Activated B cell treated with CpG ODN at 0.5 μM for 24 hours (primary cell): ENCODE measurements at places on chromosomes 2 and 18.

DNA sequence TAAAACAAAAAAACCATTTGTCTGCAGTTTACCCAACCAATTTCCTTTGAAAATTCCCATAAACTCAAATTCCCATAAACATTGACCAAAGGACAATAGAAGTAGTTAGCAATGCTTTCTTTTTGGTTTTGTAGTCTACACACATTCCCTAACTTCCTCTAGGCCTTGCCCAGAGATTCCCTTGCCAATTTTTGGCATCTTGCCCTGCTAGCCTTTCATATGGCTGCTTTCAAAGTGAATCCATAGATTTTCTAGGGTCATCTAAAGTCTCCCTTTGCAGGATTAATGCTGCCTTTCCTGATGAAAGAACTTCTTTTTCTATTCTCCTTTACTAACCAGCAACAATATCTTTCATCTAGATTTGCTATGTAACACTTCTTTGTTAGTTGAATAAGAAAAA, 33.4 kb downstream of the THSD7B start:
- no peaks in the 10 kb centered on the region for H3K4me1 ChIP-seq
- H3K27ac ChIP-seq, result no peak overlapping the region
- no peaks in the 10 kb centered on the region for H3K27me3 ChIP-seq
- DNase-seq, result no peak
- H3K4me3 ChIP-seq, result no peak overlapping the region

DNA sequence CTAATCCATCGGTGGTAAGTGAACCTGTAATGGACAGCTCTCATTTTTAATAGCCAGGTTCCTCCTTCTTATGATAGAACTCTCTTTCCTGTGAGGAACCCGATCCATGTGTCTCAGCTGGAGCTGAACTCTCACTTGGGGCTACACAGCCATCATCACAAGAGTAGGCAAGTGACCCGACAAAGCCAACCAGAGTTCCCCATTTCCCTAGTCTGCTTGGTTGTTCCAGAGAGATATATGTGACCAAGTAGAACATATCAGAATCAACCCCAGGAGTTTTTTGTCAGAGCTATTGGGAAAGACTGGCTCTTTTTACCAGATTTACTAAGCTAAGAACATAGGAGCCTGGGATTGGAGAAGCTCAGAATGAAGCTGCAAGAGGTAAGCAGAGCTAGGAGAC, 14.6 kb upstream of the HNRNPLL start:
- H3K4me1 ChIP-seq, result peaks cover 8% of the 10 kb centered on the region
- H3K27ac ChIP-seq, result no peak overlapping the region
- H3K27me3 ChIP-seq, result peaks cover 65% of the 10 kb centered on the region
- no peaks in the 10 kb centered on the region for H3K36me3 ChIP-seq
- no peak for DNase-seq
- no peak overlapping the region for H3K4me3 ChIP-seq

- no peaks in the 10 kb centered on the region for H3K36me3 ChIP-seq
- H3K4me1 ChIP-seq, result no peaks in the 10 kb centered on the region
- no peak overlapping the region for H3K27ac ChIP-seq
- H3K27me3 ChIP-seq, result peaks cover 4% of the 10 kb centered on the region
- no peak for DNase-seq
Measured at GRCh38 chr18:60110836-60111235, 211.0 kb downstream of the PMAIP1 start.

GRCh38 chr2:203775684-203776083, 69.2 kb downstream of the CD28 start:
- no peak overlapping the region for H3K27ac ChIP-seq
- no peaks in the 10 kb centered on the region for H3K36me3 ChIP-seq
- H3K27me3 ChIP-seq, result peaks cover 11% of the 10 kb centered on the region
- H3K4me3 ChIP-seq, result no peak overlapping the region
- H3K4me1 ChIP-seq, result no peaks in the 10 kb centered on the region
- no peak for DNase-seq

DNA sequence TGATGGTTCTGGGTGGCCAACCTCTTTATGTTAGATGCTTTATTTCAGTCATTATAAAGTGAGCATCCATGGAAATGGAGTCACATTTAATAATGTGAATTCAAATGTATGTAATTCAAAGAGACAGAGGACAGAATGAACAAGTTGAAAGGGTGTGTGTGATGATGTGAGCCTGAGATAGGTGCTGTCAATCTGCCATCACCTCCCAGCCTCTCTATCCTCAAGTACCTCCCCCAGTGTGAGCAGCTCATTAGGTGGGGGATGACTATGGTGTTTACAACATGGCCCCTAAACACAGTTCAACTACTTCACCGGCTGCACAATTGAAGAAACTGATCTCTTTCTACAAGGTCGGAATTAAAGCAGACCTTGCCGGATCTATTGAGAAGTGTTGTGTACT, 74.7 kb upstream of the IGFBP5 start:
- H3K4me1 ChIP-seq, result no peaks in the 10 kb centered on the region
- H3K4me3 ChIP-seq, result no peak overlapping the region
- H3K36me3 ChIP-seq, result no peaks in the 10 kb centered on the region
- DNase-seq, result no peak
- peaks cover 2% of the 10 kb centered on the region for H3K27me3 ChIP-seq
- no peak overlapping the region for H3K27ac ChIP-seq

- H3K4me3 ChIP-seq, result no peak overlapping the region
- DNase-seq, result no peak
- H3K27me3 ChIP-seq, result no peaks in the 10 kb centered on the region
- peaks cover 53% of the 10 kb centered on the region for H3K36me3 ChIP-seq
- H3K4me1 ChIP-seq, result peaks cover 19% of the 10 kb centered on the region
- no peak overlapping the region for H3K27ac ChIP-seq
Measured at GRCh38 chr2:96549967-96550786, 13.6 kb downstream of the ARID5A start.

GRCh38 chr2:159380685-159381239, 94.3 kb upstream of the WDSUB1 start:
- DNase-seq, result no peak
- H3K27ac ChIP-seq, result no peak overlapping the region
- H3K27me3 ChIP-seq, result no peaks in the 10 kb centered on the region

DNA sequence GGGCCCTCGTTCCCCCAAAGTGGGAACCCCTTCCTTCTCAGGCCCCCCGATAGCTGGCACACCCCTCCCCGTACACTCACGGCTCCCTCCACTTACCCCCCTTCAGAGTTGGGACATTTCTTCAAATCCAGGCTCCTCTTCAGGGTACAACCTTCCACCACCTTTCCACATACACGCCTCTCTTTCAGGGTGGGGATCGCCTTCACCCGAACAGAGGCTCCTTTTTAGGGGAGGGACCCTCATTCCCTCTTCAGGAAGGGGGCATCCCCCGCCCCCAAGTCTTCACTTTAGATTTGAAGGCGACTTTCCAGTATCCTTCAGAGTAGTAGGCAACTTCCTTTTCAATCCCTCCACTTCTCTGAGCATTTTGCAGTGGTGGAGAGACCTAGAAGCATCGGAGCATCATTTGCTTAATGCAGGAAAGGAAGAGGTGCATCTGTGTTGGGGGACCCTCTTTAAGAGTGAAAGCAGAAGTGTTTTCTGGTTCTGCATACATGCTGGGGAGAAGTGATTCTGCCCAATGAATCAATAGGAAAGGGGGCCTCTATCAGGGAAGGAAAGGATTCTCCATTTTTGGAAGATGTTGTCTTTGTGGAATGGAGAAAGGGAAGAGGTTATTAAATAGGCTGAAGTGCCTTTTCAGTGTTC, 845 bp downstream of the EML4 start:
- H3K4me1 ChIP-seq, result peaks cover 27% of the 10 kb centered on the region
- H3K4me3 ChIP-seq, result no peak overlapping the region
- H3K36me3 ChIP-seq, result peaks cover 3% of the 10 kb centered on the region
- H3K27me3 ChIP-seq, result no peaks in the 10 kb centered on the region

GRCh38 chr18:32373995-32374394, 96.7 kb downstream of the GAREM1 start:
- DNase-seq, result no peak
- H3K4me3 ChIP-seq, result no peak overlapping the region
- H3K27me3 ChIP-seq, result peaks cover 2% of the 10 kb centered on the region
- no peaks in the 10 kb centered on the region for H3K4me1 ChIP-seq
- H3K27ac ChIP-seq, result no peak overlapping the region
- no peaks in the 10 kb centered on the region for H3K36me3 ChIP-seq

DNA sequence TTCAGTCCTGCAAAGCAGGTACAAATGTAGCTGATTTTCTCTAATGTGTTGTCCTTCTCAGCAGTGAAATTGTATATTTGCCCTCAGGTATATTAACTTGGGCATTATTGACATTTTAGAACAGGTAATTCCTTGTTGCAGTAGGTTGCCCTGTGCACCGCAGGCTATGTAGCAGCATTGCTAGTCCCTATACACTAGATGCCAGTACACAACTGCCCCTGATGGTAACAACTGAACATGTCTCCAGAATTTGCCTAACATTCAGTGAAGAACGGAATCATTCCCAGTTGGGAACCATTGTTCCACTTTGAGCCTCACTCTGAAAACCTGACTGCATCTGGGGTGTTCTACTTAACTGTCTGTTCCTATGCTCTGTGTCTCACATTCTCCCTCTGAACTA, 23.1 kb upstream of the TFPI start:
- H3K27me3 ChIP-seq, result no peaks in the 10 kb centered on the region
- H3K27ac ChIP-seq, result no peak overlapping the region
- H3K4me1 ChIP-seq, result no peaks in the 10 kb centered on the region
- no peaks in the 10 kb centered on the region for H3K36me3 ChIP-seq

GRCh38 chr2:135573620-135574019, 42.3 kb downstream of the R3HDM1 start:
- no peak overlapping the region for H3K4me3 ChIP-seq
- peaks cover 2% of the 10 kb centered on the region for H3K4me1 ChIP-seq
- DNase-seq, result no peak
- no peak overlapping the region for H3K27ac ChIP-seq
- no peaks in the 10 kb centered on the region for H3K27me3 ChIP-seq

- no peaks in the 10 kb centered on the region for H3K36me3 ChIP-seq
- H3K4me3 ChIP-seq, result no peak overlapping the region
- H3K27ac ChIP-seq, result no peak overlapping the region
- peaks cover 10% of the 10 kb centered on the region for H3K27me3 ChIP-seq
- no peaks in the 10 kb centered on the region for H3K4me1 ChIP-seq
- no peak for DNase-seq
Measured at GRCh38 chr2:226661789-226662545, 137.7 kb downstream of the IRS1 start.

DNA sequence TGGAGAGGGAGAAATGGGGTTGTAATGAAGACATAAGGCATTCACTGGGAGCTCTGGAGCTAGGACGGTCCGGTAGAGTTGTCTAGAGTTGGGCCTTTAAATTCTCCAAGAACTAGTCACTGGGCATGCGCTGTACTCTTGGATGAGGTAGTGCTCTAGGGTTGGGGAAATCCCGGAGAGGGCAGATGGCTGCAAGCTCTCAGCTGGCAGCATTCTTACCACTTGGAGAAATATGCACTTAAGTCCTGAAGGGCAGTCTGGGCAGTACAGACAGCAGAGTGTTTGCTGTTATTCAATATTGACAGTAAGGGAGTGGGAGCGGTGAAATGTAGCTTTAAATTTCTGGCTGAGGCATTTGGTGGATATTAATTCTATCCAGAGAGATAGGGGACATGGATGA, 214.6 kb downstream of the RDH14 start:
- no peaks in the 10 kb centered on the region for H3K4me1 ChIP-seq
- DNase-seq, result no peak
- H3K27me3 ChIP-seq, result no peaks in the 10 kb centered on the region

DNA sequence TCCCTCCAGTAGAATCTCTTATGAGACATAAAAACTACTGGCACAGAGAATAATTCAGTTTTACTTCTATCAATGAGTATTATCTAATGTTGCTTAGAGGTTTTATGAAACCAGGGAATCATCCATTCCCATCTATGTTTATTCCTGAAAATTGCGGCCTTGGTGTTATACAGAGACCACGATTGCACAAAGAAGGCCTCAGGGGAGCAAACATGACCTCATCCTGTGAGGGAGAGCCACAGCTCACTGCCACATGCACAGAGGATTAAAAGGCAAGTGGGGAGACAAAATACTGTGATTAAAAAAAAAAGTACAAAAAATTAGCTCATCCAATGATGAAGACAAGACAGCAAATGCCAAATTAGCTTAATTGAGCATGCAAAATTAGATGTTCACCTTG, 111.8 kb upstream of the SLC35G4 start:
- H3K27ac ChIP-seq, result no peak overlapping the region
- no peaks in the 10 kb centered on the region for H3K4me1 ChIP-seq
- no peak for DNase-seq
- no peak overlapping the region for H3K4me3 ChIP-seq
- no peaks in the 10 kb centered on the region for H3K36me3 ChIP-seq

DNA sequence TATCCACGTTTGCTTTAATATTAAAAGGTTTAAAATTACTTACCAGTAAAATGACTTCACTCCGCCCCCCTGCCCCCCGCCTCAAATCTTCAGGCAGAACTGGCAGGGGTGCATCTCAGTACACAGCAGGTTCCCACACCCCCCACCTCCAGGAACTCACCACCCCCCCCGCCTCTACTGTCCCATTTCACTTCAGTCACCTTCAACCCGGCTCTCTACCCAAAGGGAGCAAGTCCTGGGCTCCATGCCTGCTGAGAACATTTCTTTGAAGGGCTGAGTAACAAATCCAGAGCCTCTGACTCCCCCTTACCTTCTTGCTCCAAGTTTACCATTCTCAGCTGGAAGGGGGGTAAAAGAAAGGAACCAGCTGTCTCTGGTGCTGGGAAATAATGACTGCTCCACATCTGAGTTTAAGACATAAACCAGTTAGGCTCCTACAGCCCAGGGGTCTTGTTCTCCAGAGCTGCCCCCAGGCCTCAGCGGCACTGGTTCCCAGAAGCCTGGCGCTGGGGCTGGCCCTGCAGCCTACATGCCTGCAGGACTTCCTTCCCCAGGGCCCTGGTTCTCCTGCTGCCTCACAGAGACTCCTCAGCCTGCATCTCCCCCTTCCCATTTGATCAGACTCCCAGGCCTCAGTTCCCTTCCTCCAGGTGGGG, 42.8 kb downstream of the DNMT3A start:
- H3K4me3 ChIP-seq, result no peak overlapping the region
- no peaks in the 10 kb centered on the region for H3K27me3 ChIP-seq
- DNase-seq, result no peak
- peaks cover 21% of the 10 kb centered on the region for H3K36me3 ChIP-seq
- peaks cover 61% of the 10 kb centered on the region for H3K4me1 ChIP-seq
- no peak overlapping the region for H3K27ac ChIP-seq

GRCh38 chr2:158837645-158838044, 42.5 kb downstream of the DAPL1 start:
- DNase-seq, result no peak
- no peaks in the 10 kb centered on the region for H3K36me3 ChIP-seq
- H3K4me1 ChIP-seq, result no peaks in the 10 kb centered on the region
- no peak overlapping the region for H3K27ac ChIP-seq
- H3K4me3 ChIP-seq, result no peak overlapping the region
